ENCODE measurements at places on chromosomes 11 and 22. TPM values are rescaled to one million over a fixed set of nuclear protein-coding genes. Genes with fewer than 3 reads are reported as not detected.

DNA sequence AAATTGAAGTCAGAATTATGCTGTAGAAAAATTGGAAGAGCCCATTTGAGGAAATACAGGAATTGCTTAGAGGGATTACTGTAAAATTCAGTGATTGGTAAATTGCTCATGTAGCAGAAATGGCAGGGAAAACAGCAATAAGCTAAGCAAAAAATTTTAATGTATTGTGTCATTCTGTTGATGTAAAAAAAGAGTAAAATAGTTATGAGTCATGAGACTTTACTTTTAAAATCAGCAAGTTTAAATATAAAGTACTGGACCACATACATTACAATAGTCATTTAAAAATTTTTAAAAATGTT is 10.4 kb downstream of the PDHX start:
- DNase-seq, result no peak

GRCh38 chr11:90500922-90501568 is 278.2 kb upstream of the CHORDC1 start:
- no peak for DNase-seq

DNA sequence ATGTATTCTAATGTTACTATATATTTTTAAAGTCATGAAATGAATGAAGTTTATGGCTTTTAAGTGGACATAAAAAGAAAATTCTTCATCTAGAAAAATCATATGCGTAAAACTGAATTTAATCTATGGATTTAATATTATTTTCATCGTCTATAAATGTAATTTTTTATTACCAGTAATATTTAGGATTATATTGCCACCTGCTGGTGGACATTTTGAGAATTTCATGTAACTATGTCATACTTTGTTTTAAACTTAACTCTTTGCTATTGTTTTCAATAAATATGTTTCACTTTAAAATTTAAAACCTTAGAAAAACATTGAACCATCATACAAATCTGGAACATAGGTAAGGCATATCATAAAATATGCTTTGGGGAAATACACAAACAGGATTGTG is 66.5 kb upstream of the CEP126 start:
- DNase-seq, result peak; percentile 35

- peak; percentile 14 for DNase-seq
Observed at GRCh38 chr11:99316776-99317520, 296.2 kb downstream of the CNTN5 start.

GRCh38 chr11:132099692-132100091 is 729.3 kb downstream of the NTM start:
- DNase-seq, result peak; percentile 32

DNA sequence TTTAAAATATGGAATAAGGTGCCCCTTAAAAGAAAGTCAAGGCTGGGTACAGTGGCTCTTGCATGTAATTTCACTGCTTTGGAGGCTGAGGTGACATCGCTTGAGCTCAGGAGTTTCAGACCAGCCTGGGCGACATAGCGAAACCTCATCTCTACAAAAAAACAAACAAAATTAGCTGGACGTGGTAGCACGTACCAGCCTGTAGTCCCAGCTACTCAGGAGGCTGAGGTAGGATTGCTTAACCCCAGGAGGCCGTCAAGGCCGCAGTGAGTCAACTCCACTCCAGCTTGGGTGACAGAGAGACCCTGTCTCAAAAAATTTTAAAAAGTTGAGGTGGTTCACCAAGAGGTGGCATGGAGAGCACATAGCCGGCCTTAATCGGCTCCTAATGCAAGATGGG is 17.7 kb upstream of the ADORA2A start:
- DNase-seq, result no peak

DNA sequence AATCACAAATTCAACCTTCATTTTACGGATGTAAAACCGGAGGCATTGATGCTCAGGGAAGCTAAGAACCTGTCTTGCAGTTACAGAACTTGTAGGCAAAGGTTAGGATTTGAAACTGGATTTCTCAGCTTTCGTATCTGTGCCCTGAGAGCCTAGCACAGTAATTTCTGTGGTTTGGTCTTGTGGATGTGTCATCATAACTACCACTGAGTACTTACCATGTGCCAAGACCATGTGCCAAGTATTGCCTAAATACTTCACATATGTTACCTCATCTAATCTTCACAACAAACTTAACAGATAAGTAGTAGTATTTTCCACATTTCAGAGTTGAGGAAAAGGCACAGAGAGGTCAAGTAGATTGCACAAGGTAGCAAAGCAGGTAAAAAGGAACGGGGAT is 140.7 kb downstream of the NXPE2 start:
- DNase-seq, result peak; percentile 1

DNA sequence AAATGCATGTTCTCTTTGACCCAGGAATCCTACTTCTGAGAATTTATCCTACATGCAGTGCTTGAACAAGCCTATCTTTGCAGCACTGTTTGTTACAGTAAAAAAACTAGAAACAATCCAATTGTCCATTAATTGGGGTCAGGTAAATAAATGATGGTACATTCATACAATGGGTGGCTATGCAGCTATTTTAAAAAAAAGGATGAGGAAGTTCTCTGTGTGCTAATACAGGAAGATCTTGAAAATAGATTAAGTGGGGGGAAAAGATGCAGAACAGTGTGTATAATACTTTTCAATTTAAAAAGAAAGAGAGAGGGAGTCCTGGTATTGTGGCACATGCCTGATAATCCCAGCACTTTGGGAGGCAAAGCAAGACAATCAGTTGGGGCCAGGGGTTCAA is 9.5 kb upstream of the CREB3L1 start:
- no peak for DNase-seq

DNA sequence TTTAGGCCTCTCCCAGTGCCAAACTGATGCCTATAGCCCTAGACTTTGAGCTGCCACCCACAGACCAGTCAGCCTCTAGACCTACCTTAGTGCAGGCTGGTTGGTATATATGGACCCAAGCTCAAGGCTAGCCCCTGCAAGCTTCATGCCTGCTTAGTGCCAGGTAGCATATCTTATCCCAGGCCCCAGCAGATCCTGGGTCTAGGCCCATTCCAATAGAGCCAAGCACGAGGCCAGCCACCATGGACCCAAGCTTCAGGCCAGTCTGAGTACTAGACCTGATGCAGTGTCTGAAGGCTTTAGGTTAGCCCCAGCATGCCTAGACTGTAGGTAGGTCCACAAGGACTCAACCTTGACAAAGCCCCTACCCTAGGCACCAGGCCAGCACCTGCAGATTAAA is 1081.7 kb downstream of the JRKL start:
- no peak for DNase-seq

DNA sequence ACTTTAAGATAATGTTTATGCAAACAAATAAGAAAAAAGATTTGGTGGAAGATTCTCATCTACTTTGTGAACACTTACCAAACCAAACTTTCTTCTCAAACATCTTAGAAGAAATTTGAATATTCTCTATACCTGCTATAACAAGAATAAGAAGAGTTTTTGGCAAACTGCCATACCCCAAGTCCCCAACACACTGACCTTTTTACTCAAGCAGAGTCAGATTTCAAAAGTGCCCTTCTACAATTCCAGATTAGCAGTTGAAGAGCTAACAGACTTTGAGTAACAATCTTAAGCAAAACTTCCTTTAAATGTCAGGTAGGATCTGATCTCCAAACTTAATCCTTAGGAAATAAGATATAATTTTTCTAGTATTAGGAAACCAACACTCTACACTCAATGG is 33.9 kb downstream of the TSG101 start:
- DNase-seq, result peak; percentile 84

DNA sequence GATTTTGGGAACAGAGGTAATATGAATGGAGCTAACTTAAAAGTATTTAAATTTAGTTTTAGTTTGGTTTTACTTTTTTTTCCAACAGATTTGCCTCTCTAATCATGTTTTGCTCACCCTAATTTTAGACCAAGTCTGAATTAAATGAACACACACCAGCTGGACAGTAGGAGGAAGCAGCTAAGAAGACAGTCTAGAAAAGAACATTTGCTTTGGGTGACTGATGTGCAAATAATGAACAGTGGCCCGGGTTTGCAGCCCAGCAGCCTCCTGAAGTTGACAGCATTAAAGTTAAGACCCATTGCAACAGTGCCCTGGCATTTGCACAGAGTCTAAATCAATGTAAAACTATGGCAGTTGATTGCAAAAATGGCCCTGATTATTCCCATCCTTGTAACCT is 66.4 kb upstream of the SORL1 start:
- DNase-seq, result no peak

- no peak for DNase-seq
Observed at GRCh38 chr22:22588485-22589164, 29.6 kb upstream of the PRAME start.

DNA sequence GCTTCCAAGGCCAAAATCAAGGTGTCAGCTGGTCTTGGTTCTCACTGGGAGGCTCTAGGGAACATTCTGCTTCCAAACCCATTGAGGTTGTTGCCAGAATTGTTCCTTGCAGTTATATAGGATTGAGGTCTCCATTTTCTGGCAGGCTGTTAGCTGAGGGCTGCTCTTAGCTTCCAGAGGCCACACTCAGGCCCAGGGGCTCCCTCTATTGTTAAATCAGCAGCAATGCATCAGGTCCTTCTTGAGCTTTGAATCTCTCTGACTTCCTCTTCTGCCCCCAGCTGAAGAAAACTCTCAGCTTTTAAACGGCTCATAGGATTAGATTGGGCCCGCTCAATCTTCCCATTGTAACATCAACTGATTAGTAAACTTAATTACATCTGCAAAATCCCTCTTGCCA is 39.3 kb upstream of the BSX start:
- DNase-seq, result peak; percentile 73

DNA sequence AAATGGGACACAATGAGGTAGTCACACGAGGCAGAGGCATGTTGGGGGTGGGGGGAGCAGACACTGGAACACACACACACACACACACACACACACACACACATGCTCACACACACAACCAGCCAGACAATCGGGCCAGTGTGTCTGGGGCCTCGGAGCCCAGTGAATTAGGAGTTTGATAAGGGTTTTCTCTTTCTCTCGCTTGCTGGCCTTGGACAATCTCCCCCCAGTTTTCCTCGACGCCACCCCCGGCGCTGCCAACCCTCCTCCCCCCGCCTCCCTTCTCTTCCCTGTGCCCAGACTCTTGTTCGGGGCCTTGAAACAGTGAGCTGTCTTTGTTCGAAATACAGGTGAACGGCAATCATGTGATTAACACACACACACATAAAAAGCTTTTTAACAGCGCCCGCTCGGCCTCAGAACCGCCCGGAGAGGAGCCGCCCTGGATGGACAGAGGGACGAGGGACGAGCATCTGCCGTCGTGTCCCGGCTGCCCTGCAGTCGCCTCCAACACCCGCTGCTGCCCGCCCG is 1.5 kb upstream of the SOX10 start:
- DNase-seq, result no peak

- no peak for DNase-seq
Observed at GRCh38 chr11:131483877-131484276, 113.5 kb downstream of the NTM start.

GRCh38 chr22:23565305-23565914 is 14.7 kb downstream of the IGLL1 start:
- DNase-seq, result peak; percentile 8

- no peak for DNase-seq
Observed at GRCh38 chr11:131234221-131234620, 136.2 kb upstream of the NTM start.

DNA sequence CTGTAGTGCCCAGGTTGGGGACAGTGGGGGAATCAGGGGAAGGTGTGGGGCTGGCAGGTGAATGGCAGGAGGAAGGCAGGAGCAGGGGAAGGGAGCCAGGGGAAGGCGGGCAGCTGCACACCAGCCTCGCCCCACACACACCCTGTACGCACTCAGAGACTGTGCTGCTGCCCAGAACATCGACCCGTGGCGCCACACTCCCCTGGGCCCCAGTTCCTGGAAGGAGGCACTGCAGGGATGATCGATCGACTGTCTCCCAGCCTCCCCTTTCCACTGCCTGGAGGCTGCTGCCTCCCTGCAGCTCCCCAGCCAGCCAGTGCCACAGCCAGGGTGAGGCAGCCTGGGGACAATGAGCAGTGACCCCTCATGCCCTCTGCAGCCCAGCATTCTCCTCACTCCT is 19.2 kb downstream of the PDE2A start:
- no peak for DNase-seq

GRCh38 chr11:96054870-96055705 is 131.2 kb upstream of the MTMR2 start:
- peak; percentile 70 for DNase-seq

DNA sequence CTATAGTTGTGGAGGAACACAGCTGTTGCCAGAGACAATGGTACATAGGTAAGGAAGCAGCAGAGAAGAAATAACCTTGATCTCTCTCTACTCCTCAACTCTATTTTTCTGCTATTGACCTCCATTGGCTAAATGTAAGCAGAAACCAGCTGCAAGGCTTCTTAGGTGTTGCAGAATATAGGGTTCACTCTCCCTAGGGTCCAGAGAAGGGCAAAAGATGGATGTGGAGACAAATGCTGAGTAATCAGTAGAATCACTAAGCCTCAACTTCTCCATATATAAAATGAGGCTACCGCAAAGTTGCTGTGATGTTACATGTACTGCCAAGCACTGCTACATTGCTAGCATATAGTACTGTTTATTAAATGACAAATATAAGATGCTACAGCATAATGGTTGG is 120.6 kb downstream of the PDE3B start:
- no peak for DNase-seq

DNA sequence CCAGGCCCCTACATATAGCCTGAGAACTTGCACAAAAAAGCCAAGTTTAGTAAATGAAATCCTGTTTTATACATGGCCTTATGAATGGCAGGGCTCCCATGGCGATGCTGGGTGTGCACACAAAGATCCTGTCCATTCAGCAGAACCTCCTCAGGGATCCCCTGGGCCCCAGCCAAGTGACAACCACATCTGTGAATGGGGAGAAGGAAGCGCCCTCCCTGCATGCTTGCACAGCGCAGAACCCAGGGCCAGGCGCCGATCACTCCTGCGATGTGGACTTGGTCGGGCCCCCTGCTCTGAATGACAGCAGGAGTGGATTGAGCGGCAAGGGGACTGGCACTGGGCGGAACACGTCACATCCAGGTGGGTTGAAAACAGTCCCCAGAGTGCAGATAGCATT is 4.5 kb upstream of the CDC42EP2 start:
- DNase-seq, result no peak

- no peak for DNase-seq
Observed at GRCh38 chr11:124878759-124879492, 13.7 kb downstream of the ROBO3 start.

GRCh38 chr11:36492724-36493304 is 17.3 kb downstream of the TRAF6 start:
- DNase-seq, result peak; percentile 71

The KLHL35 gene
- total RNA-seq, result 2.2 TPM

The TRIM6 gene
- 5.5 TPM for total RNA-seq

The BTBD18 gene
- total RNA-seq, result not detected

The MFRP gene
- not detected for total RNA-seq

The PHF21B gene
- total RNA-seq, result 7.2 TPM

The PAMR1 gene
- total RNA-seq, result 0.77 TPM

The KCNK4 gene
- total RNA-seq, result not detected

The CRYBA4 gene
- total RNA-seq, result not detected

The CCDC81 gene
- 3.2 TPM for total RNA-seq
